NCI-H1930 (cell line): ENCODE measurements at places on chromosomes 2 and 18.

DNA sequence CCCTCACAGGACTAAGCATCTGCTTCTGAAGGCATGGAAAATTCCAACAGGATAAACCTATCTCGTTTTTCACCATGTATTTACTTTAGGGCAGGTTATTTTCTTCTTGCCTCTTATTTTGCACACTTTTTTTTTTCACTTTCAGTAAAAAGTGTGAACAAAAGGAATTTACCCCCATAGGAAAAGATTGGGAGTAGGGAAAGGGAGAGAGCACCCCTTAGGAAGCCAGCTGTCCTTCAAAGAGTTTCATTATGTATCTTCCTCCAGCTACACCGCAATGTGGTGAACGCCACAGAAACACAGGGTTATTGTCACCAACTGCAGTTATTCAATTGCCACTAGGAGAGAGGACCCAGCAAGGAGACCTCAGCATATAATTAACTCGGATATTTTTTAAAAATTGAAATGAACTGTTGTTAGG, 286.2 kb upstream of the VRK2 start:
- DNase-seq, result no peak

DNA sequence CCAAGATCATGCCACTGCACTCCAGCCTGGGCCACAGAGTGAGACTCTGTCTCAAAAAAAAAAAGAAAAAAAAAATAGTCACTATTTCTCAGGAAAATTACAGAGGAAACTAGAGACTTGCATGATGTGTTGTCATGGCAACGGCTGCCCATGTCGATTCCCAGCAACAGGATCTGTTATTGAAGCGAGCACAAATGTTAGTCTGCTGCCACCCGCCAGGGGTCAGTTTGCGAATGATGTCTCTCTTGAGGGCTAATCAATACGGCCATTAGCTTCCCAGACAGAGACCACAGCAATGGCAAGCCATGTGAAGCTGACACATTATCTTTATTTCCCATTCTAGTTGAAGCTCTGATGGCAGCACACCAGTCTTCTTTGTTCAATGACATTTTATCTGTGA, 32.4 kb upstream of the ACYP2 start:
- DNase-seq, result no peak

- DNase-seq, result no peak
Measured at GRCh38 chr18:1047406-1047805, 142.7 kb downstream of the ADCYAP1 start.

- no peak for DNase-seq
Measured at GRCh38 chr2:28322981-28323396, 69.7 kb upstream of the FOSL2 start.

DNA sequence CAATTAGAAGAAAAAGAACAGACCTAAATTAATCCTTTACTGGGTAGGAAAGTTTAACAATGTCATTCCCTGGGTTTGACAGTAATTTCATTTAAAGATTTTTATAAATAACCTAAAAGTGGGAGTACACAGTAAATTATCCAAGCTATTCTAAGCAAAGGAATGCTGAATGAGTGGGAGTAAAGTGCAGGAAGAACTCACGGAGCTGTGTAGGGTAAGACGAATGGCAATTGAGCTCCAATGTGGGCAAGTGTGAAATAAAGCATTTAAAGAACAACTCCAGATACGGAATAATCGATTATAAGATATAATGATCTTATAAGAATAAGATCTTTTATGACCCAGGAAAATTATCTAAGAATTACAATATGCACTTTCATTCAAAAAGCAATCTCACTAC, 93.2 kb downstream of the LRRTM4 start:
- no peak for DNase-seq

DNA sequence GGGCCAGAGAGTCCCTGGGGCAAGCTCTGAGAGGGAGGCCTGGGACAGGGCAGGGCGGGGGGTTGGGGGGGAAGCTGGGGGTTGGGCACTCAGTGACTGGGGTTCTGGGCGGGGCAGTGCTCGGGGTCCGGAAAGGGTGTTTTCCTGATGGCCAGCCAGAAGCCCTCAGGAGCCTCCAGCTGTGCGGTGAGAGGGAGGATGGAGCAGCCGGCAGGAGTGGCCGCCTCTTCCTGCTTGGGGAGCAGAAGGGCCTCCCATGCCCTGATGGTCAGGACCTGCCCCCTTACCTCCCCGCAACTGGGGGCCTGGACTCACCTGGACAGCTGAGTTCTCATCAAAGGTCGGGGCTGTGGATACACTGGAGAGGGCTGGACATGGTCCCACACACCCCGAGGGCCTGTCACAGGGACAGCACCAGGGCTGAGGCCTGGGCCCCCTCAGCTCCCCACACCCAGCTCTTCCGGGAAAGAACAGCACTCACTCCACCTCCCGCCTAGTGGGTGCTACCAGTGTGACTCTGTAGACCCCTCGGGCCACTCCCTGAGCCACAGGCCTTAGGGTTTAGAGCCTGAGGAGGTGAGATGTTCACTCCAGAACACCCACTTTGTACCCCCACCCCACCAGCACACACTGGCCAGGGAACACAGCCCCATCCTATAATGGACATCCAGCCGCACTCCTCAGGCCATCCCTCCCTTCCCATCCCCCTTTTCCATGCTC, 6.7 kb downstream of the SFTPB start:
- DNase-seq, result no peak

DNA sequence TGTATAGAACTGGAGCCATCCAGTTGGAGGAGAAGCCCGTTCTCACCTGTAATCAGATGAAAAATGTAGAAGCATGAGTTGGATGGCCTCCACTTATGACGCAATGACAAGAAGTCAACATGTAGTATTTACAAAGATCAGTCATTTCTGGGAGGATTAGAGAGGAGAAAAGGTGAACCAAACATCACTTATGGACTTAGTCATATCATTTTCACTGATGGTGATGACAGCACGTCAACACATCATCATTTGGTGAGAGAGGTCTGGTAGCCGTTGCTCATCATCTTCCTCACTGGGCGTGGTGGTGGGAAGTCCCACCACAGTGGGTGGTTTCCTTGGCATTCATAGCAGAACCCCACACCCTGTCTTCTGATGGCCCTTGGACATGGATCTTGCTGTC, 264.2 kb upstream of the EPAS1 start:
- no peak for DNase-seq

DNA sequence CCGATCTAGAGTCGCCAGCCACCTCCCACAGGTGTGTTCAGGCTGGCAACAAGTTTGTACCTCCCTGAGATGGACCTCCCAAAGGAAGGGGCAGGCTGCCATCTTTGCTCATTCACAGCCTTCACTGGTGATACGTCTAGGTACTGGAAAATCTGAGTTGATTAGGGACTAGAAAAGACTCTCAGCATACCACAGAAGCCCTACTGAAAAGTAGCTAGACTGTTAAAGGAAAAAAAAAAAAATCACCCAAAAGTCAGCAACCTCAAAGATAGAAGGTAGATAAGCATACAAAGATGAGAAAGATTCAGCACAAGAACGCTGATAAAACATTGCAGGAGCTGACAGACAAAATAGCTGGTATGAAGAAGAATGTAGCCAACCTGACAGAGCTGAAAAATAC, 128.6 kb upstream of the WDR75 start:
- DNase-seq, result no peak

DNA sequence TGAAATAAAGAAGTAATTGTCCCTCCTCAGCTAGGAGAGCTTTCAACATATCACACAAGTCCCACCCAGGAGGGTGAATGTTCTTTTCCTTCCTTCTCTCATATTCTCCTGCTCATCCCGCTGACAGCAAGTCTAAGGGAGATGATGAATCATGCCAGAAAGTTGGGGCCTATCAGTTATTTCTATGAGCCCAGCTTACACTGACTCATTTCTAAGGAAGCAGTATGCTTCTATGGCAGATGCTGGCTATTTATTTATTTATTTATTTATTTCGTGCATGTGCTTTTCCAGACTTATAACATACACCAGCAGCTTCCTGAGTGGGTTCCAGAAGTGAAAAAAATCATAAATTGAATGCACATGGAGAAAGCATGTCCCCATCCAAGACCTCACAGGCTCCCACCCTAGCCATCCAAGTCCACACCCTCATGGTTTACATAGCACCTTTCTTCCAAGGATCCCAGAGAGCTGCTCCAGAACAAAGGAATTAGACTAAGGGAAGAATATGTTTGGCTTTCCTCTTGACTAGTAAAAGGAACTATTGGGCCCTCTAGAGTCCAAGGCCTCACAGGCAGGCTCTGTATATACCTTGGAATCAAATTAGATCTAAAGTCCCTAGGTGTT, 1074.2 kb upstream of the ZEB2 start:
- DNase-seq, result no peak

DNA sequence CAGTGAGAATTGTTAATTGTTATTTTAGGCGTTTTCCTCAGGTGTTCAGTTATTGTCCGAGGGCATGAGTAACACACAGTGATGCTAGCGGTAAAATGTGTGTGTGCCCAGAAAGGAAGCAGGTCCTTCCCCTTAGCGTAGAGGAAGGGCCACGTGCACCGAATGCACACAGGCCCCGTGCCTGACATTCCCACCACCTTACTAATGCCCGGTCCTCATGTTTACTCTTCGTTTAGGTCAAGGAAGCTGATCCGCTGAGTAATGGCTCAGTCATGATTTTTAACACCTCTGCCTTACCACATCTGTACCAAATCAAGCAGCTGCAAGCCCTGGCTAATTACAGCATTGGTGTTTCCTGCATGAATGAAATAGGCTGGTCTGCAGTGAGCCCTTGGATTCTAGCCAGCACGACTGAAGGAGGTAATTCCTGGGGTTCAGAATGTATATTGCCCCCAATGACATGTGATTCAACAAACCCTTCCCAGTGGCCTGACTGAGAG, 76.7 kb downstream of the MERTK start:
- DNase-seq, result no peak

DNA sequence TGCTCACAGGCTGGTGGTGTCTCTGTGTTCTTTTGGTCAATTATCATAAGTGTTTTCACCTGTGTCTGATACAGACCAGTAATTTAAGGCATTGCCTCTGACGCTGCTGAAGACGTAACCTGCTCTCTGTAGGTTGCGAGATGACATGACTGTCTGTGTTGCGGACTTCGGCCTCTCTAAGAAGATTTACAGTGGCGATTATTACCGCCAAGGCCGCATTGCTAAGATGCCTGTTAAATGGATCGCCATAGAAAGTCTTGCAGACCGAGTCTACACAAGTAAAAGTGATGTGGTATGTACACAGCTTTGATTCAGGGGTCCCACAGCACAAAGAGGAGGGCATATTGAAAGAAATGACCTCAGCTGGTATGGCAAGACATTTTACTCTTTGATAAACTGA, 33.8 kb upstream of the TMEM87B start:
- DNase-seq, result no peak

GRCh38 chr18:50372743-50373142, 2.1 kb upstream of the SKA1 start:
- DNase-seq, result no peak

- no peak for DNase-seq
Measured at GRCh38 chr2:54531558-54531957, 75.4 kb downstream of the SPTBN1 start.

- DNase-seq, result no peak
Measured at GRCh38 chr2:121319941-121320340, 34.9 kb upstream of the TFCP2L1 start.

DNA sequence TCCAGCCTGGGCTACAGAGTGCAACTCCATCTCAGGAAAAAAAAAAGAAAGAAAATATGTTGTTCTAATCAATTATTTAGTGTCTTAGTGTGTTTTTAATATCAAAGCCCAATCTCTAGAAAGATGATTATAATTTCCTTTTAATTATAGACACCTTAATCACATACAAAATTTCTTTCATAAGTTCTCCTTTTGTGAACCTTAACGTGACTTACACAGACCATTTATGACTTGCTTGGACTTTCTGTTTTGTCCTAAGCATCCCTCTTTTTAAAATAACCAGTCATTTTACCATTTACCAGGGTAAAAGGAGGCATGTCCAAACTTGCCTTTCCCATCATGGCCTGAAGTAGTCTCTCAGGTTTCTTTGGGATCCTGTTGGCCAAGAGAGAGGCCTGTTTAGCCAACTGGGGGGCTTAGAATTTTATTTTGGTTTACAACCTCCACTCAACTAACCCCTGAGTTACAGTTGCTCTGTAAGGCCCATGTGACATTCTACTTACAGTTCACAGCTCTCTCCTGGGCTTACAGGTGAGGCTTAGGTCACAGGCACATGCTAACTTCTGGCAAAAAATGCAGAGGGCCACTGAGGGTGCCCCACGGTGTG, 23.9 kb upstream of the GPR155 start:
- DNase-seq, result no peak
